Esophagus muscularis mucosa (tissue), 4 donors: ENCODE measurements at places on chromosomes 12 and 14.
A peak's percentile ranks its signal among the peaks of the same experiment; 100 is the strongest.

DNA sequence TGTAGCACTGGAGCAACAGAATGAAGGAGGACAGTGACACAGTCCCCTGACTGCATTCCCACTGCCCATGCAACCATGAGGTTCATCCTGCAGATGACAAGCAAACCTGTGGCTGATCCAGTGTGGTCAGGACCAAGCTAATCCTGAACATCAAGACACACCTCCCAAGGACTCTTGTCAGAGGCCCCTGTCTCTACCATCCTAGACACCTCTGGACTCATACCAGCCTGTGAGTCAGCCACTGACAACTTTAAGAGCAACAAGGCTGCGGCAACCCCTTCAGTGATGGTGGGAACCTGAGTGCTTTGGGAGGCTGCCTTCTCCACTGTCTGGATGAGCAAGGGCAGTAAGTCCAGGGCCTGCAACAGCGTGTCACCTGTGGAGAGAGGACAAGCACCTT, 24.6 kb downstream of the GCN1 start:
- no peak for DNase-seq

- DNase-seq = no peak
These were observed 68.3 kb downstream of the DERA start for GRCh38 chr12:15979096-15980092.

DNA sequence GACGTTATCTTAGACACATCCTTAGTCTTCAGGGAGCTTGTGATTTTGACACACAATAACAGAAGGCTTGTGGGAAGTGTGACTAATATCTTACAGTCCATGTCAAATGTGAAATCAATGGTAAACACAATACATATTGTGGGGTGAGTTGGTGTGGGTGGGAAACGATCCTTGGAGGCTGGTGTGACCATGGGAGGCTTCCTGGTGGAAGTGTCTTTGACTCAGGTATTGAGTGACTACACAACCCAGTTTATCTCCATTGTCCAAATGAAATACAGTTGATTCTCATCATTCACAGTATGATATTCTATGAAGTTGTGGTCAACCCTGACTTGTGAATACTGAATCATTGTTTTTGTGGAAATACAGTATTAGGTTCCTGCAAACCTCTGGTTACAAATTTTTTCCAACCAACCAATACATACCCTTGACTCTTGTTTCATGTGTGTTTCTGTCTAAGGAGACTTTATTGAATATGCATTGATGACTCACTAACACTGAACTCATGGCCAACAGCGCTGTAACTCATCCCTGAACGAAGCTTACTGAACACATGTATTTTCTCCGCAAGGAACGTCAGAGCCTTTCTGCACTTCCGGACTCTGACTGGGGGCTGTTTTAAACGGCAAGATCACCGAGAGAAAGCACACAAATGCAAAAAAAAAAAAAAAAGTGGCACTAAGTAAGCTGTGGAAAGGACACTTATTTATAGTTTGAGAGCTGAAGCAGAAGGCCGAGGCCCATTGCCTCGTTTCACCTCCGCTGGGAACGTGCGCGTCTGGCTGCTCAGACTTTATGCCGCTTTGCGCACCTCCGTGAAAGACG, 59.0 kb downstream of the CLMN start:
- no peak for DNase-seq

DNA sequence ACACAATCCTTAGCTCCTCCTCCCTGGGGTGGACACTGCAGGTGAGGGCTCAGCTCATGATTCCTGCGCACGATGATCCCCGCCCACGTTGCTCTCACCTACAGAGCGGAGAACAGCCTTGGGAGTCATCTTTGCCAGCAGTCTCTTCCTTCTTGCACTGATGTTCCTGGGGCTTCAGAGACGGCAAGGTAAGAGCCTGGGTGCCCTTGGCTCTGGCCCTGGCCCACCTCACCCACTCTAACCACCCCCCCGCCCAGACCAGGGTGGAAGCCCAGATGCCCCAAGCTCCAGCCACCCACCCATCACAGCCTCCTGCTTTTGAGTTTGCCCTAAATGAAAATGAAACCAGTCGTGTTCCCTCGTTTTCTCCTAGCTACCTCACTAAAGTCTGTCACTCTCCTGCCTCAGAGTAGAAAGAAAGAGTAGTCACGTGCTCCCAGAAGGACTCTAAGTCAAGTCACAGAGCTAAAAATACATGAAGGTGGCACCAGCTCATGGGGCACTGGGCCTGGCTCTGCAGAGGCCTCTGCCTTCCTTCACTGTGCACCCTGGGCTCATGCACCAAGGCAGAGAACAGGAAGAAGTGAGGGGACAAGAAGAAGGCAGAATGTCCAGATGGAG, 9.0 kb downstream of the TAPBPL start:
- DNase-seq = no peak

DNA sequence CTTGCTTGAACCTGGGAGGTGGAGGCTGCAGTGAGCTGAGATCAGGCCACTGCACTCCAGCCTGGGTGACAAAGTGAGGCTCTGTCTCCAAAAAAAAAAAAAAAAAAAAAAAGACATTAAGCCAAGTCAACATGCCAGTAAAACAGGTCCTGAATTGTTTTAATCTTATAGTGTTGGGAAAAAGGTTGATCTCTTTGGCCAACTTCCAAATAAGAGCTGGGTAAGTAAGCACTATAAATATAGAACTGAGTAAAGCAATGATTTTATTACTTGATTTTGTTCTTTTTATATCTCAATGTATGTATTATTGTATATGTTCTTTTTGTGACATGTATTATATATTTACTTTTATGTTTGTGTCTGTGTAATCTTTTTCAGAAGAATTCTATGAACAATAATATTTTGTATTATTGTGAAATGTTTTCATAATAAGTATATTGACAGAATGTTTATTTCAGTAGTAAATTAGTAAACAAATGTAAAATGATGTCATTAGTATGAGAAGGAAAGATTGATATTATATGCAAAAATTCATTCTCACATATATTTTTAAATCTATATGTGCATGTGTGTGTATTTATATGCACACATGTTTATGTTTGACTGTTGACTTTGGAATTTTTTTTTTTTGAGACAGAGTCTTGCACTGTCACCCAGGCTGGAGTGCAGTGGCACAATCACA, 9.6 kb upstream of the AKAP6 start:
- no peak for DNase-seq

DNA sequence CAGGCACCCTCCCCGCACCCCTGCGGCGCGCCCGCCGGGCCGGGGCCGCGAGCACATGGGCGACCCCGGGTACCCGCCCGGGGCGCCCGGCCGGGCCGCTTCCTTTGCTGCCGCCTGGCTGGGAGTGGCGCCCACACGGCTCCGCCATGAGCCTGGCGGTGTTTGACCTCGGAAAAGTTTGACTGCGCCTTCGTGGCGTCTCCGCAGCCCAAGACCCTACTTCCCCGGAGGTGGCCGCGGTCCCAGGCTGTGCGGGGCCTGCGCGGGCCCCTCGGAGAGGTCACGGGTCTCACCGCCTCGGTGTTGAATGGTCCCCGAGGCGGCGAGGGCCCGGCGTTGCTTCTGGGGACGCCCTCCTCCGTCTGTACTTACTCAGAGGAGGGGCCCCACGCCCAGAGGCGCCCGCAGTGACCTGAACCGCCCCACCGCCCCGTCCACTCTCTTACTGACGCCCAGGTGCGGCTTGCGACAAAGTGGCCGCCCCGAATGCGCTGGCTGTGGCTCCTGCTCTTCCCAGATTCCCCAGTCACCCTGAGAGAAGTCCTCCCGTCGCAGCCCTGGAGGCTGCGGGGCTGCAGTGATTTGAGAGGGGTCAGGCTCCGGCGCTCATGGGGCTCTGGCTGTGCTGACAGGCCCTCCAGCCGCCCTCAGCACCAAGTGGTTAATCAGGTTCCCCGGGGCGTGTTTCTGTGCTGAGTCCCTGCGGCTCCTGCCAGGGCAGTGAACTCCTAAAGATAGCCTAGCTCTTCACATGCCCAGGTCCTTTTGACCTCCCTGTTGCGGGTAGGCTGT, 5.8 kb downstream of the KMT5A start:
- DNase-seq = no peak

DNA sequence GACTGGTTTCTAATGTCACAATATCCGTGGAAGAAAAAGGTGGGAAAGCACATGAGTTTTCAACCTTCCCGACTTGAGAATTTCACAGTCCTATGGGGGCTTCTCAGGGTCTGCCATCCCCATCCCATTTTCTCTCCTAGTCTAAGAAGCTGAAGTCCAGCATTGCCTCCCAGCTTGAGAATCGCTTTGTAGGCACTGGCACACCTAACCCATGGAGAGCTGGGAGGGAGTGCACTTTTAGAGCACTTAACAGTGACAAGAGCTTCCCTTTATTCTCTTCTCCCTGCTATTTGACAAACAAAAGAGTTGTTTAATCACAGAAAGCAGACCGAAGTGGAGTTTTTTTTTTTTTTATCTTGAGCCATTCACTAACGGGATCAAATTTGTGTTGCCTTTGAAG, 22.8 kb upstream of the SRRM4 start:
- no peak for DNase-seq

DNA sequence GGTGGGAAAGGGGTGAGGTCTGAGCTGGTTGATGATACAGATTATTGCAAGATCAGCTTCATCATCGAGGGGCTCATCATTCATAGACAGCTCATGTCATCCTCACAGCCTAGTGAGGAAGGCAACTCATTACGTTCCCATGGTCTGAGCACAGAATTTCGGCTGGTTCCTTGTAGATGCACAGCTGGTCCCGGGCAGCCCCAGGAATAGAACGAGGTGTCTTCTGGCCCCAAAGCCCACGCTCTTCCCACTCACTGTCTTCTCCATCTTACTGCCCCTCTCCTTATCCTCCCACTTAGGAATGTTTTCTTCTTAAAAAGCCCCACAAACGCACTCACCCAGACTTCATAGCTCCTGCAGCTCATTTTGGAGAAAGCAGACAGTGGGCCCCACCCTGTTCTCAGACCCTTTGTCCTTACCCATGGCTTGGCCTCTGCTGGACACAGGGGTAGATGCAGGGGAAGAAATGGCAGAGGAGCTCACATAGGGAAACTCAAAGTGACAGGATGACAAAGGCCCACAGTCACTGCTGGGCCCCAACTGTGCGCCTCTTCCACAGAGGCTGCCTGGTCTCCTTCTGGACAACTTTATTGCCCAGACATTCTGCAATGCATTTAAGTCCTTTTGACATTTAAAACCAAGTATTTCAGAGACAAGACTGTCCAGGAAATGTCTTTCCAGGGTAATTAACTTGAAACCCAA, 162.2 kb downstream of the ADGRD1 start:
- DNase-seq = no peak

GRCh38 chr14:87999277-87999676, 5.7 kb upstream of the GPR65 start:
- no peak for DNase-seq

- no peak for DNase-seq
These were observed 96.4 kb upstream of the SOX5 start for GRCh38 chr12:24045816-24046257.

DNA sequence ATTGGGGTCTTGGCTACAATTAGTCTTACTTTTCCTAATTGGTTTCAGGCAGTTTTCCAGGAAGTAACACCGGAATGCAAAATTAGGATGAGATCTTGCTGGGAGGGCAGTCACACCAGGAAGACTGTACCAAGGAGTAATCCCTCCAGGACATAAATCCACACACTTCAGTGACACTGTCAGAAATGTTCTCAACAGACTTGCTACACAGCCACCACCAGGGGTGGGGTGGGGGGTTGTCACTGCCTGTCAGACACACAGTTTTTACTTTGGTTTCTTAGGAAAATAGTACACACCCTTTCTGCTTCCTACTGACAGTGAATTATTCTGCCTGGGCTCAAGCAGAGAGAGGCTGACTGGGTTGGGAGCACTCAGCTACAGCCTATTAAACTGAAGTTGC, 102.9 kb upstream of the CCDC196 start:
- DNase-seq = no peak

GRCh38 chr14:54562334-54562733, 4.6 kb upstream of the SAMD4A start:
- no peak for DNase-seq

DNA sequence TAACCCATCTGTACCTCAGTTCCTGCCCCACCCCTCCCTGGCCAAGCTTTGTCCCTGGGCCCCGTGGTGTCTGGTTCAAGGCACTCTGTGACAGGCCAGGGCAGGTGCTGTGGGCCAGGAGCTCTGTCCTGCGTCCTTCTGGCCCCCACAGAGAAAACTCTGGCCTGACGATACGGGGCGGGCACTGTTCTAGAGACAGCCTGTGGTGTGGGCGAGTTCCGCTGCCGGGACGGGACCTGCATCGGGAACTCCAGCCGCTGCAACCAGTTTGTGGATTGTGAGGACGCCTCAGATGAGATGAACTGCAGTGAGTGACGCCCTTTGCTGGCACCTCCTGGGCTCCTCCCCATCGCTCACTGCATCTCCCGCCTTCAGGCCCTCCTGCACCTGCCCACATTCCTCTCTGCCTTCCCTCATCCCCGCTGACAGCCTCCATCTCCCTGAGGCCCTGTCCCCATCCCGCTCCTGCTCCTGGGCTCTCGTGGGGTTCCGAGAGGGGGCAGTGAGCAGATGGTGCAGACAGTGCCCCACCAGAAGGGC, 22.8 kb upstream of the NXPH4 start:
- no peak for DNase-seq

- DNase-seq = no peak
These were observed 49.6 kb downstream of the STON2 start for GRCh38 chr14:81350344-81351130.

- DNase-seq = no peak
These were observed 271.8 kb upstream of the AMIGO2 start for GRCh38 chr12:47351526-47351925.

DNA sequence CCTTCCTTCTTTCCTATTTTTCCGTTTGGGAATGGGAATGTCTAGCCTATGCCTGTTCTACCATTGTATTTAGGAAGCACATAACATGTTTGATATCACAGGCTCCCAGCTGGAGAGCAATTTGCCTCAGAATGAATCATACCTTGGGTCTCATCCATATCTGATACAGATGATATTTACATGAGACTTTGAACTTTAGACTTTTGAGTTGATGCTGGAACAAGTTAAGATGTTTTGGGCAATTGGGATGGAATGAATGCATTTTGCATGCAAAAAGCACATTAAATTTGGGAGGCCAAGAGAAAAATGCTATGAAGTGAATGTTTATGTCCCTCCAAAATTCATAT, 61.9 kb upstream of the BEGAIN start:
- DNase-seq = no peak

- DNase-seq = no peak
These were observed 1.4 kb upstream of the ABCD2 start for GRCh38 chr12:39620659-39621658.

GRCh38 chr12:106588771-106589170, 6.0 kb downstream of the RFX4 start:
- peak; percentile 89 for DNase-seq

DNA sequence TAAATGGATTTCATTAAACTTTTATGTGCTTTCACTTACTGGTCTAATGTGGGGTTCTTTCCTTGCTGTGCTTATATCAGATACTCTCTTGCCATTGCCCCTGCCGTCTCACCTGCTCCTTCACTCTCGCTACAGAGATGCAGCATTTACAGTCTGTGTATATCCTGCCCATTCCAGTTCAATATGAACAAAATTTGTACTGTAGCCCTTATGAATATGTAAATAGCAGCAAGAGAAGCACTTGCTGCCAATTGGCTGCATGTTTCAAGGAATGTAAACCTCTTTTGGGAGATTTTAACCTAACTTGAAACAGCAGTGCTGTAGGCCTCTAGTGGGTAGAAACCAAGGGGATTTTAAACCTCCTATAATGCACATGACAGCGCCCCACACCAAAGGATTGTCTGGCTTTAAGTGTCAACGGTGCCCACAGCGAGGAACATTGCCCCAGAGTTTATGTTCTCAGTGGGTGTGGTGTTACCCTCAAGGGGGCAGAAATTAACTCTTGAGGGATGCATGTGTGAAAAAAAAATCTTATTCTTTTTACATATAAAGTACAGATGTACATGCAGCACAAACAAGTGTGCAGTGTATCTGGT, 19.1 kb downstream of the PCNX1 start:
- no peak for DNase-seq
